ENCODE measurements at places on chromosomes 1 and 21.

GRCh38 chr1:44621841-44622286 lies 52.4 kb downstream of the TMEM53 start:
- no peak for DNase-seq

- DNase-seq, result no peak
These were observed 368.6 kb upstream of the VAMP3 start for GRCh38 chr1:7402548-7402850.

DNA sequence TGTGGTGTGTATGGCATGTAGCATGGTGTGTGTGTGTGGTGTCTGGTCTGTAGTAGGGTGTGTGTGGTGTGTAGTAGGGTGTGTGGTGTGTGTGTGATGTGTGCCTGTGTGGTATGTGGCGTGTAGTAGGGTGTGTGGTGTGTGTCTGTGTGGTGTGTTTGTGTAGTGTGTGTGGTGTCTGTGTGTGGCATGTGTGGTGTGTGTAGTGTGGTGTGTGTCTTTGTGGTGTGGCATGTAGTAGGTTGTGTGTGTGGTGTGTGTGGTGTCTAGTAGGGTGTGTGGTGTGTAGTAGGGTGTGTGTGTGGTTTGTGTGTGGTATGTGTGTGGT lies 85.5 kb downstream of the SYT2 start:
- peak; percentile 20 for DNase-seq

- peak; percentile 72 for DNase-seq
These were observed at the start of gene CD34 for GRCh38 chr1:207910591-207911354. Gene CD34 (minus strand): TSS chr1:207911125. CDS start chr1:207911080, 45 bp downstream.

GRCh38 chr1:197284966-197285365 lies 16.9 kb downstream of the CRB1 start:
- no peak for DNase-seq

- no peak for DNase-seq
These were observed 45.7 kb downstream of the PTGS2 start for GRCh38 chr1:186634511-186634910.

- DNase-seq, result no peak
These were observed 3.3 kb downstream of the SSBP3 start for GRCh38 chr1:54402896-54403295.

DNA sequence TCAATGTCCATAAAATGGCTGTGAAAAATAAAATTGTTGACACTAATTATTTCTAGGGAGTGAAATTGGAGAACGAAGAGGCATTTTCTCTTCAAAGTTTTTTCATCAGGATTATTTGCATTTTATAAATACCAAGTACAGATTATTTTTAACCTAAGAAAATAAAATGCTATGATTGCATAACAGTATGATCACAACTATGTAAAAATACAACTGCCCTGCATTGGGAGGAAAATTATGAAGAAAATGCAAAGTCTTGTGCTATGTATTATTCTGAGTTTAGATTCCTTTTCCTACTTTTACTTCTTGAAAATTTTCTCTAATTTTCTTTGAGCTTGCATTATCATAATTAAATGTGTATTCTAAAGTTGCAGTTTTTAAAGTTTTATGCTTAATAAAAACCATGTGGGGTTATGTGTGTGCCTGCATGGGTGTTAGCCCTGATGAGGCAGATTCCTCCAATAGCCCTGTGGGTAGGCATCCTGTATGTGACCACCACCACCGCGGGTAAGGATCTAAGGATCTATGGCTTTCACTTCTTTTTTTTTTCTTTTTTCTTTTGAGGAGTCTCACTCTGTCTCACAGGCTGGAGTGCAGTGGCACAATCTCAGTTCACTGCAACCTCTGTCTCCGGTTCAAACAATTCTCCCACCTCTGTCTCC lies 24.7 kb downstream of the STX6 start:
- DNase-seq, result no peak

DNA sequence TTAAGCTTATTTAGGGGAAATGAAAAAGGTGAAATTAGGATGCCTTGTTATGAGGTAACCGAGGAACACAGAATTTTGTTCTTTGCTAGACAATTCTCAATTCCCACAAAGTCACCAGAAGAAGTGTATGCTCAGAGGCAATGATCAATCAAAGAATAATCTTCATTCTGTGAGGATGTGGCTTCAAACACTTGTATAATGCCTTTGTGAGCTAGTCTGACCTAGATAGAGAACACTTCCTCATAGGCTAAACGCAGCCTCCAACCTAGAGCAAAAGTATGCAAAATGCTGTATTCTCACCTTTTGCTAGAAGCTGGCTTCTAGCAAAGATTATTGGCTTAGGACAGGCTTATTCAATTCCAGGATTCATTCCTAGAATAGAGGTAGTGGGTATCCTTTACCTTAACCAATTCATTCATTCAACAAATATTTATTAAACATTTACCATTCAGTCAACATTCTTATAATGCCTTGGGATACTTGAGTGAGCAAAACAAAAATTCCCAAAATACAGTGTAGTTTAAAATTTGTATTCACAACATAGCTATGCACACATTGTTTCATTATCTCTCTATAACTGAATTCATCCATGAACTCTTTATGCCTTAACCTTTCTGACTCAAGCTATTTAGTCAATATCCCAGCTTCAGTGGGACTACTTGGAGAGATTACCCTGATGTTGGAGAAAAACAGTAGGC lies 530.2 kb downstream of the PTPRC start:
- no peak for DNase-seq

DNA sequence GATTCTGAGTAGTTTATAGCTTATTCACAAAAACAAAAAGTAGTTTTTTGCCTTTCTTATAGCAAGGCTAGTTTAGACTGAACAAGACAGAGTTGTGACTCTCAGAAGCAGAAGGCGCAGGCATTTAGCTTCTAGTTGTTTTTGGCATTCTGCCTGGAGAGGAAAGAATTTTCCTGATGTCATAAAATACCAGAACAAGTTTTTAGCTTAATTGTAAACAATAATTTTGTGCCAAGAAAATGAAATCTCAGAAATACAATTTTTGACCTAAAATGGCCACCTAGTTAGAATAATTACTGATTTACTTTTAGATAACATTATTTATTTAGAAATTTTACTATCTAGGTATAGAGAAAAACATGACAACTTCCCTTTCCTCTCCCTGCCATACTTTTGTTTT lies 1.0 kb downstream of the DNAJB4 start:
- DNase-seq, result peak; percentile 67

DNA sequence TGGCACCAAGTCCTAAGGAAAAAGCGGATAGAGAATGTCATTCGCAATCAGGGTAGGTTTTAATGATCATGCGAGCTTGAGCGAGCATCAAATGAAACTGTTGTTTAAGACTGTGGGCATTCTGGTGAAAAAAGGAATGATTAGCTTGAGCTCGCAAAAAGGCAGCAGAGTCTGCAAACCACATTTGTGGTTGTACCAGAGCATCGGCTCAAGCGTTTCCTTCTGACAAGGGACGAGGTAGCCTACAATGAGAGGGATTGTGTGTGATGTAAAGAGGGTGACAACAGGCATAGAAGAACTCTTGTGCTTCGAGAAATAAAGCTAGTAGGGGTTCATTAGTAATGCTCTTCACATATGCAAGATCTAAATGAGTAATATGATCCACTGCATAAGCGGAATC lies 11.1 kb upstream of the CD48 start:
- no peak for DNase-seq

DNA sequence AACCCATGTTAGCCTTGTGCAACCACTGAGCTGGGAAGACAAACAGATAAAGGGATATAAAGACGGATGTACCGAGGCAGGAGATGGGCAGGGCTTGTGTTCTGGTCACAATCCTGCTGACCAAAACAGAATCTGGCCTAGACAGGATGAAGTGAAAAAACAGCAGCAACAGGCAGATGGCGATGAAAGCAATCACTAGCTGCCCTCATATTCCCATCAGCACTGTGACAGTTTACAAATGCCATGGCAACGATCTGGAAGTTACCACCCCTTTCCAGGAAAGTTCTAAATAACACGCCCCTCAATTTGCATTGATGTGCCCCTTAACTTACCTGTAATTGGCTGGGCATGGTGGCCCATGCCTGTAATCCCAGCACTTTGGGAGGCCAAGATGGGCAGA lies 40.6 kb upstream of the CD46 start:
- no peak for DNase-seq

DNA sequence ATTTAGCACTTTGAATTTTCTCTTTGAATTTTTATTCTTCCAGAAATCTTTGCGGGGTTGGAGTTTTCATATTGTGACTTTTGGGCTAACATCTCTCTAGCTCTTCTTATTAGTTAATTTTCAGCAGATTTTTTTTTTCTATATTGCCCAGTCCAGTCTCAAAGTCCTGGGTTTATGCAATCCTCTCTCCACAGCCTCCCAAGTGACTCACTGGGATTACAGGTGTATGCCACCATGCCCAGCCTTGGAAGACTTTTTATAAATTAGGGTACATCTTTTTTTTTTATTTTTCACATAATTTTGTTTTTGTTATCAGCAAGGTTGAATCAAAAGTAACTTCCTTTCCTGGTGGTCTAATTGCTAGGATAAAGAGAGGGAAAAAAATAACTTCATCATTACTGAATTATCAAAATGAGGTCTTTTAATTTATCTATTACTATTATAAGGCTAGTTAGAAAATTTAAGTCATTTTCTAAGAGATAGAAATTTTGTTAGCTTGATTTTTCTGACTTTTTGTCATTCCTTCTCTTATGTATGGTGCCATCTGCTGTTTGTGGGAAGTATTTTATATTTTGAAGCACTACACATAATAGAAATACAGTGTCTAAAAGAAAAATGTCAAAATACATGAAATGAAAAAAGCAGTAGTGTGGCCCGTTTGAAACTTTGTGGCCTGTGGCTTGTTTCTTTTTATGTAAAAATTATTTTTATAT lies 273.4 kb upstream of the CACYBP start:
- DNase-seq, result peak; percentile 55

- DNase-seq, result peak; percentile 42
These were observed 8.9 kb downstream of the CAMTA1 start for GRCh38 chr1:6794164-6794563.

DNA sequence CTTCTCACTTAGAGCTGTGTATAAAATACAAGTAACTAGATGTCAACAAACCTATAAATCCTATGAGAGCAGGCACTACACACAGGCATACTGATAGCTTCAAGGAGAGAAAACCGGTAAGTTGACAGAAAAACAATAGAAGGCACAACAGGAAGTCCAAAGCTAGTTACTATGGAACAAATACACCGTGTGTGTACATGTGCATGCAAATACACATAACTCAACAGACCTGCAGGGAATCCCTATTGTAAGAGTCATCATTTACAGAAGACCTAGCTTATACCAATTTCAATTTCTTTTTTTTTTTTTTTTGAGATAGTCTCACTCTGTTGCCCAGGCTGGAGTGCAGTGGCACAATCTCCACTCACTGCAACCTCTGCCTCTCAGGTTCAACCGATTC lies 26.3 kb downstream of the JAK1 start:
- DNase-seq, result no peak

GRCh38 chr1:6373961-6374720 lies 19.4 kb downstream of the ACOT7 start:
- DNase-seq, result no peak

DNA sequence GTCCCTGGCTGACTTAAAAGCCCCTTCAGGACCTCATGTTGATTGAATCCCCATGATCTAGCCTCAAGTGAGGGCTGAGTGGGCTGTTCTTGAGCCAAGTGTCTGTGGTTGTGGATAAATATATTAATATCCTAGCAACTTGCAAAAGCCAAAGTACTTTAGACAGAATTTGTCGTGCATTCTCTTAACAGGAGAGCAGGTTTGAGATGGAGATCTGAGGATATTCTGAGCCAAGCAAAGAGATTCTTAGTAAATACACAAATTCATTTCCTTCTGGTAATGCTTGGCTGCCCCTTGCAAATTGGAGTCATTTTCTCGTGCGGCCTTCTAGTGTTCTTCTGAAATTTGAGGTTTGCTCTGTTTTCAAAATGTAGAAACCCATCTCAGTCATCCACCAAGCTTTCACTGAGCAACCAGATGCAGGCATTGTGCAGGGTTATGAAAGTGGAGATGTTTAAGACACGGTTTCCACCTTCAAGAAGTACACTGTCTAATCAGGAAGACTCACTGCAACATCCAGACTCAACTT lies 242.1 kb upstream of the JUN start:
- DNase-seq, result no peak

GRCh38 chr1:208410409-208410808 lies 166.2 kb upstream of the PLXNA2 start:
- no peak for DNase-seq

DNA sequence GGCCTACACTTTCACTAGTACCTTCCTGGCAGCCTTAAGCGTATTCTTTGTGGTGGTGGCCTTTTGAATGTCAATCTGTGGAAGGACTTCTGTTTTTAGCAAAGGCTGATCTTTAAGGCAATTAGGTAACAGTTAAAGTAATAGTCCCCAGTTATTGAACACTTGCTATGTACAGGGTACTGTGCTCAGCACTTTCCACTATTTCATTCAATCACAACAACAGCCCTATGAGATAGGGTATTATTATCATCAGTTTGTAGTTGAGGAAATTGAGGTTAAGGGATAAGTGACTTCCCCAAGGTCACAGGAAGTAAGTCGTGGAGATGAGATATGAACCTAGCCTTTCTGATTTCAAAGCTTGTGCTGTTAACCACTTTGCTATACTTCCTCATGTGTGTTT lies 185.7 kb downstream of the ST6GALNAC3 start:
- DNase-seq, result no peak

- no peak for DNase-seq
These were observed 1.2 kb downstream of the OLIG1 start for GRCh38 chr21:33070998-33071769.

- DNase-seq, result no peak
These were observed 603.7 kb upstream of the CAMK1G start for GRCh38 chr1:208979776-208980175.

DNA sequence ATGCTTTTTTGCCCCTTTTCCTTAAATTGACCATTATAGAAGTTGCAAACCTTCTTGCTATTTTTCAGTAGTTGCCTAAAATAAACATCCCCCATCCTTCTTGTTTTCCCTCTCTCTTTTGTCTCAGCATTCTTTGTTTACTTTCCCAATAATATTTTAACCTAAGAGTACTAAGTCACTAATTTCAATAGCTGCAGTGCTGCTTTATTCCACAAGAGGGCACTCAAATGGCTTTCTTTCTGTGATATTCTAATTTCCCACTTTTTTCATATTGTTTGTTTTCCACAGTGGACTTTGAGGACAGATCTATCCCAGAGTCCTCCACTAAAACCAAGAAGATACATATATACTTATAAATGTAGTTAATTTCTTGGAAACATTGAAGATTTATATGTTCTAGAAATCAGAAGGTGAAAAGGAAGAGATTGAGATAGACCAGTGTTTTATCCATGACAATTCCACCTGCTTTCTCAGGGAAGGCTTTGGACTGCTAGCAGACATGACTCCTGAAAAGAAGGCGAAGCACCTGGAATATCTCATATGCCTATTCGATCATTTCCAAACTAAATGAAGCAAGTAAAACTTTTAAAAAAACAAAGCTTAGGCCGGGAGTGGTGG lies 104.8 kb upstream of the GRIK1 start:
- DNase-seq, result peak; percentile 23

GRCh38 chr1:213750231-213751063 lies 237.3 kb upstream of the PROX1 start:
- DNase-seq, result no peak

- DNase-seq, result no peak
These were observed 4.1 kb downstream of the NUDT17 start for GRCh38 chr1:145849356-145850160.

All from KBM-7 (cell line).